AG09309 (cell line): ENCODE measurements at places on chromosomes 5 and 9.

DNA sequence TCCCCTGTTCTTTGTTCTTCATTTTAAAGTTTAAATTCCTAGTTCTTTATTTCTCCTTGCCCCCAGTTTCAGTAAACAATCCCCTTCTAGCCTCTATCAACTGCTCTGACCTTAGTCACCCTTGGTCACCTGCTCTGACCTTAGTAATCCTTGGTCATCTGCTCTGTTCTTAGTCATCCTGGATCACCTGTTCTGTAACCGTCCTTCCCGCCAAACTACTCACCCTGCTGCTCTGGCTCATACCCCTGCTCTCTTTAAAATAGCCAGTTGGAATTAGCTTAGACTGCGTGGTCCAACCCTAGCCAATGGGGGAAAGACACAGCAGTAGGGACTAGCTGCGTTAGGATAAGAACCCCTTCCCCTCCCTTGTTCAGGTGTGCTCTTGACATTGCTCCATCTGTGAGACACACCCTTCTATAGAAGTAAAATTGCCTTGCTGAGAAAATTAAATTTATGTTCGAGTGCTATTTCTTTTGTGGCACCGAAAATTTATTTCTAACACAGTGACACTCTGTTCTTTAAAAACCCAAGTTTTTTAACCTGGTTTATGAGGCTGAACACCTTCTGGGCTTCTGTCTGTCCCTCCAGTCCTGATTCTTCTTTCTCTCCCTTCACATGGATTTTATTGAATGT, 3.8 kb downstream of the PRRC1 start:
- DNase-seq = no peak

GRCh38 chr9:761176-761792, 80.2 kb upstream of the DMRT1 start:
- DNase-seq = no peak

- no peak for DNase-seq
These were observed 179.2 kb downstream of the FGF18 start for GRCh38 chr5:171598641-171599152.

GRCh38 chr5:112535356-112535755, 116.3 kb upstream of the EPB41L4A start:
- DNase-seq = no peak

DNA sequence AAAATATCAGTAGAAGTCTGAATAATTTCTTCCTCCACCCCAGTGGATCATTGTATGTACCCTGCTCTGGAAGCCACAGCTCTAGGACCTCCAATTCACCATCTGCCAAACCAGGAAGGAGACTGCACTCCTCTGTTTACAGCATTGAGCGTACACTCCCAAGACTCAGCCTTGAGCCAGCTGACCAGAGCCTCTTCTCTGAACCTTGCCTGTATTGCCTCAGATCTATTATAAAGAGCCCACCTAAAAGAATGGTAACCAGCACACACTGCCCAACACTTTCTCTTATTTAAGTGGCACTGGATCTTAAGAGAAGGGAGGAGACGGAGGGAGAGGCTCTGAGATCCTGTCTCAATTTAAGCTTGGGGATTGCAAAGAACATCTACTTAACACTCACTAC, 217.8 kb upstream of the RASEF start:
- no peak for DNase-seq

GRCh38 chr9:104861397-104861796, 66.6 kb downstream of the ABCA1 start:
- DNase-seq = no peak

GRCh38 chr9:116312221-116312620, 158.6 kb downstream of the PAPPA start:
- DNase-seq = no peak

- DNase-seq = no peak
These were observed 60.4 kb downstream of the GHR start for GRCh38 chr5:42483472-42484154.

DNA sequence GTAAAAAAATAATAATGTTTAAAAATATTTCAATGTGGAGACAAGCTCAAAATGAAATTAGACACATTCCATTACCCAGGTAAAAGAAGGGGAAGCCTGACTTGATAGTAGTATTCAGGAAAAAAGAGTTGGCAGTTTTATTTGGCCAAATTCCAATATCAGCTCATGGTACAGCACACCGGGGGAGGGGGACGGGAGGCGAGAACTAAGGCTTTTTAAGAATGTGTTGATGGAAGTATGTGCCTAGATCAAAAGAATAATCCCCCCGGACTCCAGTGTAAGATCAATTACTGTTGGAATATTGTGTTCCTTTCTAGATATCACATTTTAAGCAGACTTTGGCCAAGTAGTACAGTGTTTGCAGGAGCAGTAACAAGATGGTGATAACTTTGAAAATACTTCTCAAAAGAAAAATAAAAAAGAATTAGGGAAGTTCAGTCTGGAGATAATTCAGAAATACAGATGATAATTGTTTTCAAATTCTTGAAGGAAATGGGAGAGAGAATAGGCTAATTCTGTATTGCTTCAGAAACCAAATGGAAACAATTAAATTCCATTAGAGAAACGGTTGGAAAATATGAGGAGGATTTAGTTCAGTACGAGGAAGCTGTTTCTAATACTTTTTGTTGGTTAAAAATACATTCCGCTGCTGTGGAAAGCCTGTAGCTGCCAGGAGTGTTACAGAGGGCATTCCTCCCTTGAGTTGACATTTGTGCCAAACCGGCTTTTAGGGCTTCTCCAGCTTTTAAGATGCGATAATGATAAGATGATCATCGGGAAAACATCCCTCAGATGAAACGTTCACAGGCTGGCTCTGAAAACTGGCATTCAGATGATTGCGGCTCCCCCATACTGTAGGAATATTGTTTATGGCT, 98.1 kb upstream of the ERBIN start:
- DNase-seq = no peak

GRCh38 chr5:28707706-28708105, 1669.3 kb upstream of the CDH9 start:
- DNase-seq = no peak

GRCh38 chr5:93343570-93343969, 237.4 kb downstream of the NR2F1-AS1 start:
- DNase-seq = no peak

- no peak for DNase-seq
These were observed 16.3 kb upstream of the CCIN start for GRCh38 chr9:36152741-36153438.

DNA sequence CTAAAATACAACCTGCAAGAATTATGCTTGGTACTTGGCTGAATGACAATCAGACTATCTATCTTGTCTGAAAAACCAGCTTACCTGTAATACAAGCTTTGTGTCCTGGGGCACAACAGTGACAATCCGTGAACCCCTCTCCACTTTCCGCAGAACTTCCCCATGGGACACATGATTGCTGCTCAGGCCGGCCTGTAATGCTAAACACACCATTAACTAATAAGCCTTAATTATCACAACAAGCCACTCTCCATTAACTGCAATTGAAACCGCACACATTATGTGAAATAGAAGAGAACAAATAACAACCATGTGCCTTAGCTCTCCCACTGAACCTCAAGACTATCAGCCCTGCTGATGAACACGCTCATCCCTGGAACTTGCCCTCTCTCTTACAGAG, 33.7 kb downstream of the ELP1 start:
- DNase-seq = no peak

DNA sequence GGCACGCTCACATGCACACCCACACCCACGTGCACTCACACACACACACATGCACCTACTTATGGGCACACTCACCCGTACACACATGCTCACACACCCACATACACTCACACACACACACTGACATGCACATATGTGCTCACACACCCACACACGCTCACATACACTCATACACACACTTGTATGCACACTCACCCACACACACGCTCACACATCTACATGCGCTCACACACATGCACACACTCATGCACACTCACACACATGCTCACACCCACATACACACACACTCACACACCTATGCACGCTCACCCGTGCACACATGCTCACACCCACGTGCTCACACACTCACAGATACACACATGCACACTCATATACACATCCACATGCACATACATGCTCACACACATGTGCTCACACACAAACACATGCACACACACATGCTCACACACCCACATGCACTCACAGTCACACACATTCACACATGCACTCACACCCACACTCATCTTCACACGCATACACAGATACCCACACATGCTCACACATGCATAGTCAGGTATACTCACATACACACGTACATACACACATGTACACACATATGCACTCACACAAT, 138.3 kb downstream of the OLFM1 start:
- DNase-seq = no peak

GRCh38 chr5:16871746-16872339, 64.2 kb downstream of the MYO10 start:
- peak; percentile 75 for DNase-seq

GRCh38 chr9:98873951-98874371, 66.5 kb downstream of the GALNT12 start:
- DNase-seq = no peak

DNA sequence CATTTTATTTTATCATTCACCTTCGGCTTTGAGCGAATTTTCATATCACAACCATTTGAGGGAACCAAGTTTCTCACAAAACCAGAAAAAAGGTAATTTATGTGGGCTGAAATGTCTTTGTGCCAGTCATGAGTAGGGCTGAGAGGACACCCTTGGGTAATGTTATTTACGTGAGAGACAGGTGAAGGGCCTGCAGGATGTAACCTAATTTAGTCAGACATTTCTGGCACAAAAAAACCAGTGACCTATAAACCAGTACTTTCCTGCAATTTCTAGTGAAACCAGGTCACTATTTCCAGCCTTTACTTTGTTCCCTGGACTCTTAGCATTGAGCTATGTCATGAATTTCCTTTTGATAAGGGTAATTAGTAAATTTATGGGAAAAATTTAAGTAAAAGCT, 17.2 kb upstream of the CCDC112 start:
- DNase-seq = no peak

- DNase-seq = no peak
These were observed 39.3 kb upstream of the HK3 start for GRCh38 chr5:176938472-176938871.

GRCh38 chr9:34961574-34962490, 3.7 kb downstream of the PHF24 start:
- peak; percentile 21 for DNase-seq

DNA sequence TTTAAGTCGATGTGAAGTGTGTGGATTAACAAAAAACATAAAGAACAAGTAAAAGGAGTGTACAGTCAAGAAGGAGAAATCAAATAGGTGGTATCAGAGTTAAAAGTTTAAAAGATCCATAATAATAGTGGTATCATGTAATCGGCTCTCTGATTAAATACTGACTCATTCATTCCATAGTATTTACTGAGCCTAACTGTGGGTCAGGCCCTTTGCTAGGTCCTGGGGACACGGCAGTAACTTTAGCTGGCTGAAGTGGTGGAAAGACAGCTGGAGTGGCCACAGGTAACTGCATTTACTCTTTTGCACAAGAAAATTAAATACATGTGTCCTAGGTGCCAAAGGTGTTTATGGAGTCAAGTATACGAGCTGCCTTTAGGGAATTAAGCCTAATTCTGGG, 124.0 kb downstream of the GNAQ start:
- no peak for DNase-seq
